ENCODE measurements at places on chromosomes 16 and 17. TPM values are rescaled to one million over a fixed set of nuclear protein-coding genes. Genes with fewer than 3 reads are reported as not detected.

GRCh38 chr16:82748026-82748425 is 121.3 kb downstream of the CDH13 start:
- peak; percentile 18 for DNase-seq

Gene CCL23
- not detected for total RNA-seq

DNA sequence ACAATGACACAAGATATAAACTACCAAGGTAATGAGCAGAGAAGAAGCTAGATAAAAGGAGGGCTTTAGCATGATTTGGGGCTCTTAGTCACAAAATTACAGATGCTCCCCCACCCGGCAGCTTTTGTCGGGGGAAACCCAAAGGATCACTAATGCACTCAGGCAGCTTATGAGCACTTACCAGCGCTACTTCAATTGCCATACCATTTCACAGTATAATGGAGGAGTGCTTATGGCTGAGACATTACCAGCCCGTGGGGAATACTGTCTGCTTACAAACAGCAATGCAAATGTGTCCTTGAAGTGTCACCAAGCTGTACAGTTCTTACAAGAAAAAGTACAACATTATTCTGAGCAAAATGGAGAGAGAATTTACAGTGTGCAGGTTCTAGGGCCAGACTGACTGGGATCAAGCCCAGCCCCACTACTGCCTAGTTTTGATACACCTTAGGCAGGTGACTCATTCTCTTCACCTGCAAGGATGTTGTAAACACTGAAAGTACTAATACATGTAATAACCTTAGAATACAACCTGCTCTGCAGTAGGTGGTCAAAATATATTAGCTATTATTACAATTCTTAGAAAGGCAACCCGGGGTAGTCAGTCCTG is 16.3 kb downstream of the ANKFY1 start:
- DNase-seq, result no peak

GRCh38 chr17:54867634-54868033 is 33.0 kb upstream of the TOM1L1 start:
- no peak for DNase-seq

- DNase-seq, result no peak
Observed at GRCh38 chr17:44044071-44044470, 22.4 kb downstream of the LSM12 start.

DNA sequence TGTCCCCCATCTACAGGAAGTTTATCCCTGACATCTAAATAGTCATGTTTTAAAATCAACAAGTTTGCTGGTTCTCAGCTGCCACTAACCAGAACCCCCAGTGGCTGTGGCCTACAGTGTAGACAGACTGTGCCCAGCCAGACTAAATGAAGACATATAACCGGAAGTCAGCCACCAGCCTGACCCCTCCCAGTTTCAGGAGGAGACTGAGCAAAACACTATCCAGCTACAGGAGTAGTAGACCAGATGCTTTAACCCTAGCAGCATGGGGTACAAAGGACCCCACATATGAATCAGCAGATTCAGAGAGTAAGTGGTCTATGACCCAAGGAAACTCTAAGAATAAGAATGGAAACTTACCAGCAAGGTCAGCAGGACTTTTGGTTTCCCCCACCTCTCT is 83.4 kb downstream of the HIC1 start:
- DNase-seq, result peak; percentile 10

Gene GFAP
- total RNA-seq, result not detected

GRCh38 chr17:38871247-38872015 is 1.6 kb downstream of the LASP1 start:
- DNase-seq, result peak; percentile 74

DNA sequence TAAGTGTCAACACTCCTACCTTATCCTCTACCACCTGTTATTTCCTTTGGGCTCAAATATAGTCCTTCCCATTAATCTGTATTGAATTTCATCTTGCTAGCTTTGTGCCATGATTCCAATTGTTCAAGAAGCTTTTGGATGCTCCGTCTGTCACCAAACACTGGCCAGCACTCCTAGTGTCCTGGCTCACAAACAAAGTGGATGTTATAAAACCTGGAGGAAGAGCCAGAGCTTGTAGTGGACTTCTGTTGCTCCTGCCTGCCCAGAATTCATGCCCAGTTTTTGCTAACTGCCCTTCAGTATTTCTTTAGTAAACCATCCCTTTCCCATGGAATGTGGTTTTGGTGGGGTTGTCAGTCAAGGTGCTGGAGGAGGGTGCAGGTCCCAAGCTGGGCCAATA is 77.2 kb upstream of the HS3ST2 start:
- DNase-seq, result no peak

DNA sequence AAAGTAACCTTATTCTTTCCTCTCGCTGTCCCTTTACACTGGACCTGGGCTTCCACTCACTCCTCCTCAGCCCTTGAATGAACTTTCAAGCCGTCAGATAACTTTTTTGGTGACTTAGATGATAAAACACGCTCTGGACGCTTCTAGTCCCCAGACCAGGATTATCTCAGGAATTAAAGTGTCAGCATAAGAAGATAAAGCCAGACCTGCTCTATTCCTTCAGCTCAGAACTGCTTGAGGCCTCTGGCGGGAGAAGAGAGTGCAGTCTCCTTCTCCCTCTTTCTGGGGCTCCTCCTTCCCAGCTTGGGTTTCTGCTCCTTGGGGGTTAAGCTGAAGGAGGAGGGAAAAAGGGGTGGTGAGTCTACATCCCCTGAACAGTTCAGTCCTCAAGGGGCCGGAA is 6.6 kb downstream of the LPO start:
- DNase-seq, result no peak

DNA sequence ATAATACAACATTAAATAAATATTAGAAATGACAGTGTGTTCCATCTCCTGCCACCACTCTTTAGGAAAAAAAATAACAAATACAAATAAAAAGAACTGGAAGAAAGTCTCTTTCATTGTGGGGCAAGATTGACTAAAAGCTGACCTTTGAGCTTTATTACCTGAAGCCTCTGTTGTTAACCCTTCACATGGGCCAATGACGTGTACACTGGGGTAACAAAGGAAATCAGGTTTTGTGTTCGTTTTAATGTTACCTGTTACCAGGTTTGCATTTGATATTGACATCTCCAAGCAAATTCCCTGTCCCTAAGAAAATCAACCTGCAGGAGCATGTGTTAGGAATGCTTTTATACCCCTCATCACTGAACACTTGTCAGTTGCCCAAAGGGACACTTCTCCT is 39.0 kb downstream of the NLK start:
- DNase-seq, result no peak

- DNase-seq, result no peak
Observed at GRCh38 chr17:39629898-39630297, 3.1 kb downstream of the PPP1R1B start.

Gene GUCY2D
- not detected for total RNA-seq

DNA sequence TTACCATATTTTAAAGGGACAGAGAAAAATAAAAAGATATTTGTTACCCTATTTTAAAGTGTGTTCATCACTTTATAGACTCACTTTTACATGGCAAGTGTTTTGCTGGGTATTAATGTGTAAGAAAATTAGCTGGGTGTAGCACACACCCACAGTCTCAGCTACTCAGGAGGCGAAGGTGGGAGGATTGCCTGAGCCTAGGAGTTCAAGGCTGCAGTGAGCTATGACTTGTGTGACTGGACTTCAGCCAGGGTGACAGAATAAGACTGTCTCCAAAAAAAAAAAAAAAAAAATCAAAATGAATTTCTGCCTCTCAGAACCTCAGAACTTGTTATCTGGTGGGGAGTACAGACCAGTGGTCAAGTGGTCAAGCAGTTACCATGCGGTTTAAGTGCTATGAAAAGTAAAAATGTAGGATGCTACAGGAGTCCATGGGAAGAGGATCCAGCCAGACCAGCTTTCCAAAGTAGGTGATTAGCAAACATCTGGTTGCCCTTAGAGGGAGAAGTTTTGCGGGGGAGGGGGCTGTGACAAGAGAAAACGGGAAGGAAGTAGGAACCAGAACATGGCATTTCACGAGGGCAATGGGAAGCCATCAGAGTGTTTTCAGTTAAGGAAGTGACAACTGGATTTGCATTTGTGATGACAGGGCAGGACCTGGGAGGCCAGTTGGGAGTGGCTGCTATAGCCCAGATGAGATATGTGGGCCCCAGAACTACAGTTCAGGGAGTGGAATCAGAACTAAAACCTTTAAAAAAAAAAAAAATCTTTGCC is 13.9 kb downstream of the CNEP1R1 start:
- DNase-seq, result no peak

Gene TBC1D3B
- 0.85 TPM for total RNA-seq

GRCh38 chr17:49990921-49991320 is 4.1 kb downstream of the DLX3 start:
- no peak for DNase-seq

- no peak for DNase-seq
Observed at GRCh38 chr17:74994440-74994839, 7.0 kb downstream of the CDR2L start.
